ENCODE measurements at places on chromosomes 7 and 10. TPM values are rescaled to one million over a fixed set of nuclear protein-coding genes. Genes with fewer than 3 reads are reported as not detected.

DNAJC12 gene
- 4.1 TPM for total RNA-seq

TRA2A gene
- total RNA-seq = 34.9 TPM

ASZ1 gene
- total RNA-seq = not detected

C10orf143 gene
- 0.14 TPM for total RNA-seq

FAM25G gene
- total RNA-seq = not detected

PIK3CG gene
- 4.1 TPM for total RNA-seq

XRCC2 gene
- 3.1 TPM for total RNA-seq

CAV2 gene
- total RNA-seq = 247 TPM

SP8 gene
- not detected for total RNA-seq

PRLHR gene
- total RNA-seq = not detected
